CD8-positive, alpha-beta T cell (primary cell): ENCODE measurements at places on chromosomes 11 and 22. TPM values are rescaled to one million over a fixed set of nuclear protein-coding genes. Genes with fewer than 3 reads are reported as not detected.

The OR52I2 gene
- not detected for total RNA-seq

The SOX6 gene
- not detected for total RNA-seq

The POU2AF1 gene
- total RNA-seq = 1.1 TPM

- no peak for DNase-seq
Measured at GRCh38 chr22:49535126-49535525, 292.5 kb downstream of the BRD1 start.
